ENCODE measurements at places on chromosomes 6 and 20. TPM values are rescaled to one million over a fixed set of nuclear protein-coding genes. Genes with fewer than 3 reads are reported as not detected.

DNA sequence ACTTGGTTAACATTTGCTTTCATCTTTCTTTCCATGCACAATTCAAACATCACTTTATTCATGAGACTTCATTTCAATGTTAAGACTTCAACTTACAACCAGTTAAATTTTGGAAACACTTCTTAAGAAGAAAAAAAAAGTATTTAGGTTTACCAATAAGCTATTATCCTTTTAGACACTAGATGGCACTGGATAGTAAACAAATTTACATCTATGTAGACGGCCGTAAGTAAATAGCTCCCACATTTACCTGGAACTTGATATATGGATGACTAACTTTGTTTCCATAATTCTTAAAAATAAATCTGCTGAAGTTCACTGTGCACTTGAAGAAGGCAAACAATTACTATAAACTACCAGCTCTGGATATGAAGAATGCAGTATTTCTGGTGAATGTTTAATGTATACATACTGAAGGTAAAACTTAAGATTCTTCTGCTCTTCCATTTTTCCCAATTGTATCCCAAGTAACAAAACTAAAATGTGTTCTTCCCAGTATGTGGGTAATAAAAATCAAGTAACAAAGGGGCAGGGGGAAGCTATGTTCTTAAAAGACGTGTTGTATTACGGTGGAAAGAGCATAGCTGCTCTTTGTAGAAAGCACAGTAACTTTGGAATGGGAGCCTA is 130.6 kb upstream of the C6orf118 start:
- DNase-seq: peak; percentile 57

GRCh38 chr6:153131037-153131981 is at the start of gene RGS17:
TSS of gene RGS17 (minus strand) at chr6:153131282. CDS start at chr6:153044018, 87,264 bp downstream.
- no peak for DNase-seq

DNA sequence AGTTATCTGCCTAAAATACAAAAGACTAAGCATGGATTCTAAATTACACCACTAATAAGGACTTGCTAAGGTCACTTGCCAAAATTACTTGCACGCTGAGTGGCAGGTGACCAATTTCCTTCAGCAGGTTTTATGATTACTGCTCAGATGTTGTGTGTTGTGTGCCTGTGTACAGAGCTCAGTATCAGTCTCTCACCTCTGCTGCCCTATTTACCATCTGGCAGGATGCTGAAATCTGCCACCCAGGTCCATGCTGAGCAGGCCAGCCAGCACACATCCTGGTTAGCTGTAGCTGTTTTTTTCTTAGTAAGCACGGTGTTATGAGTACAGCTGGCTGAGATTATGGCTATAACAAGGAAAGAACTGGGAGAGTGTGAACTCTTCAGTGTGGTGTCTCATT is 34.0 kb downstream of the ELOVL4 start:
- no peak for DNase-seq

- DNase-seq: no peak
Measured at GRCh38 chr6:168293636-168294530, 25.7 kb downstream of the DACT2 start.

DNA sequence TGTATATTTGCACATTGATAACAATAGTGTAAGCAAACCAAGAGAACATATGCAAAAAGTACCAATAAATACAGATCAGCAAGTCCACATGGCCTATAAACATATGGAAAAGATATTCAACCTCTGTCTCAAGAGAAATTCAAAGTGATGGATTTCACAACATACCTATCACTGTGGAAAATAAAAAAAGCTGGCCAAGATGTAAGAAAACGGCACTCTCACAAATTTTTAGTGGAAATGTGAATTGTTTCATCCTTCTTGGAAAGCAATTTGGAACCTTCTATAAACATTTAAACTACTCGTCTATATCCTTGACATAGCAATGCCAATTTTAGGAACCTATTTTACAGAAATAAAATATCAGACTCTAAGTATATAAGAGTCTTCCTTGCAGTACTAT is 559.8 kb downstream of the QKI start:
- no peak for DNase-seq

DNA sequence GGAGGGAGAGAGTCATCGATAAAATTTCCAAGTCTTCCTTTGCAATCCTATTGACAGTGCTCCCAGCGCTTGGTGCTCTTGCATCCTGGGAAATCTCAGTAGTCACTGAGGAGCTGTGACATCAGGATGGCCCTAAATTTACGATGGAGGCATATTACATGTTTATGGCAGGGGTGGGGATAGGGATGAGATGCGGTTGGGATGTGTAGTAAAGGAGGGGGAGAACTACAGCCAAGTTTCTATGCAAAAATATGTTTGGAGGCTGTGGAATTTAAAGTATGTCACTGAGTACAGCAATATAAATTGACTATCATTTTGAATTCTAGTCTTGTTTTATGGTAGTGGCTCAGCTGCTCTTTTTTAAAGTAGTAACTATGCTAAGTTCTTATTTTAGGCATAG is 544.9 kb downstream of the PKHD1 start:
- no peak for DNase-seq

DNA sequence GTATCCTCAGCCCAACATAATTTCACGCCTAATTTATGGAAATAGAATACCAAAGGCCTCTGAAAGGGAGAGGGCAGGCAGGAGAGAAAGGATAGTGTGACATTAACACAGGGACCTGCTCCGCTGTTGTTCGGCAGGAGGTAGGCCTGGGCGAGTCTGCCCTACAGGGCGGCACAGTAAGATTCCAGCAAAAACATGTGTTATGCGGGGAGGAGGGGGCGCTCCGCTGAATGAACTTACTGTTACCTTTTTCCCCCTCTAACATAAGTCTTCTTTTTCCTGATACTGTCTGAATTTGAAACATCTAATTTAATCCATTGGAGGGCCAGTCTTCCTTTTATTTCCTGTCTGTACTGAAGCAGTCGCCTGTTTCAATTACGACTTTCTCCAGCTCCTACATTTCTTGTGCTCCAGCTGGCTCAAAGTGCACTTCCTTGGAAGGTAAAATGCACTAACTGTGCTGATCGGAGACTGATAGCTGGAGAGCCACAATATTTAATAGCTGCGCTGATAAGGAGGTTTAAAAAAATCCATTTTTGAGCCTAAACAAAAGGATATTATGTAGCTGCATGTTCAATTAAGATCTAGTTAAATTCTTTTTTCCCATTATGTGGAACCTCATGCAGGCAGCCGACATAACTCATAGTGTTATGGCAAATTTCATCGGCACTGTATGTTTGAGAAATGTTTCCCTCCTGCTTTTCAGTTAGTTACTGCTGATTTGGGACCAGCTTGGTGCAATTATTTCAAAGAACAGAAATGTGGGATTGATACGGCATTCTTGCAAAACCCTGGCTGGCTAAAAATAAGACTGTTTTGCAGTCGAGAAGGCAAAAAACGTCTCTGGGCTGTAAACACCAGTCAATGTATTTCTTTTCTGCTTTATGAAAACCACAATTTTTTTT is 193.0 kb downstream of the FOXC1 start:
- DNase-seq: no peak

DNA sequence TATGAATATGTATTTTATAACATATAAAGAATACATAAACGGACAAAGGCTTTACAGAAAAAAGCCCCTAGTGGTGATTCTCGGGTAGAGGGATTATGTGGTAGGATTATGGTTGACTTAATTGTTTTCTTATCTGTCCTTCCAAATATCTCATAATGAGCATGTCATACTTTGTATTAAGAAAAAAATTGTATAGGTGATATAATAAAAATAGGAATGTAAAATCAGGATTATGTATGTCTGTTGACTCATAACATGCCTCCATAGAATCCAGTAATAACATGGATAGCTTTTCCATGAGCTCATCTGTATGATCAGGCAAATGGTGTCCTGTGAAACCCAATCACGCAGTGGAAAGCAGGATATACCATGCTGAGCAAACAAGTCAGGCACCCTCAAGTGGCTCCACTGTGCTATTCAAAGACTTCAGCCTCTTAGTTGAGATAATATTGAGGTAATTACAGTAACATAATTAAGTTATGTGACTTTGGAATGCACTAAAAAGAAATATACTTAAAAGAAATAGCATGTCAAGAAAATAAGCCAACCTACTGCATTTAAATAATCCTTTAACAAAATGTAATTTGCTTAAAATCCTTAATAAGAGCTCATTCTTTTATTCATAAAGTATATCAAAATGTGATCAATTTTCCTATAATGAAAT is 39.6 kb upstream of the PRELID3B start:
- no peak for DNase-seq

VGLL2 gene
- total RNA-seq: not detected

ANGPT4 gene
- total RNA-seq: not detected

FAM184A gene
- 0.34 TPM for total RNA-seq

ECT2L gene
- 0.12 TPM for total RNA-seq
